ENCODE measurements at places on chromosomes 3 and 15. TPM values are rescaled to one million over a fixed set of nuclear protein-coding genes. Genes with fewer than 3 reads are reported as not detected.

The COL7A1 gene
- total RNA-seq, result 13.6 TPM

The KLF15 gene
- 21.9 TPM for total RNA-seq

The SNTN gene
- total RNA-seq, result not detected

The P2RY12 gene
- 1.4 TPM for total RNA-seq

The ZNF385D gene
- 2.0 TPM for total RNA-seq

The NME9 gene
- total RNA-seq, result 2.5 TPM

The CHRNA7 gene
- 2.8 TPM for total RNA-seq

The AMT gene
- total RNA-seq, result 0.39 TPM

The C3orf52 gene
- 0.34 TPM for total RNA-seq

The SLC9A9 gene
- 8.3 TPM for total RNA-seq

The ACKR4 gene
- 0.29 TPM for total RNA-seq

The SLC35A5 gene
- total RNA-seq, result 35.7 TPM

The MAGEL2 gene
- 0.05 TPM for total RNA-seq

The GABRR3 gene
- total RNA-seq, result not detected

The LRRC34 gene
- total RNA-seq, result 4.6 TPM

The CNTN4 gene
- total RNA-seq, result not detected

The GP5 gene
- 0.10 TPM for total RNA-seq

The SLC24A5 gene
- total RNA-seq, result not detected

The EPHA3 gene
- total RNA-seq, result 9.4 TPM

The WDR93 gene
- total RNA-seq, result not detected

The SERPINI2 gene
- total RNA-seq, result not detected

The CFAP44 gene
- 1.5 TPM for total RNA-seq

The LSAMP gene
- total RNA-seq, result 7.9 TPM

The ZPLD1 gene
- total RNA-seq, result not detected

The GOLGA8J gene
- total RNA-seq, result not detected

The ROPN1 gene
- not detected for total RNA-seq

The CPNE9 gene
- total RNA-seq, result not detected

The ACSBG1 gene
- not detected for total RNA-seq

The MYEF2 gene
- total RNA-seq, result not detected

The SLC49A4 gene
- total RNA-seq, result 17.4 TPM
